ENCODE measurements at places on chromosomes 6 and 20.
A peak's percentile ranks its signal among the peaks of the same experiment; 100 is the strongest.

DNA sequence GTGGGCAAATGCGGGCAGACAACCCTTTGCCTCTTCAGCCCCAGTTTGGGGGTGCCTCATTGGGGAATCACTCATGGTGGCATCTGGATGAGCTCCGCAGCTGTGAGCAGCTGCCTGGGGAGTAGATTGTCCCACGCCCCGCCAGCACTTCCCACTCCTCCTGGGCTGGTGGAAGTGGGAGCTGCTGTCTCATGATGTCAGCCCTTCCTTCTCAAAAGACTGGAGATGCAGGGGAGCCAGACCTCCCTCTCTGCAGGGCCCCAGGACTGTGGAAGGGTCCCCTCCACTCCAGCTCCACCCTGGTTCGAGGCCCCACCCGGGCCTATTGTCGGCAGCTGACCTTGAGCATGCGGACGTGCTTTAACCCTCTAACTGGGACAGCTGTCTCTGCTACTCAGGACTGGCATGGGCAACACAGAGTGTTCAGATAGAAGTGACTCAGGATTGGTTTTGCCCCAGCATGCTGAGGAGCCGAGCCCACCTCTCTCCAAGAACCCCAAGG lies 2.0 kb downstream of the UNC93A start:
- DNase-seq: no peak

GRCh38 chr6:149856256-149856994 lies 7.7 kb downstream of the LRP11 start:
- DNase-seq: no peak

- no peak for DNase-seq
These were observed 69.7 kb downstream of the DTD1 start for GRCh38 chr20:18657575-18657974.

GRCh38 chr6:156057869-156058268 lies 602.2 kb upstream of the NOX3 start:
- no peak for DNase-seq

DNA sequence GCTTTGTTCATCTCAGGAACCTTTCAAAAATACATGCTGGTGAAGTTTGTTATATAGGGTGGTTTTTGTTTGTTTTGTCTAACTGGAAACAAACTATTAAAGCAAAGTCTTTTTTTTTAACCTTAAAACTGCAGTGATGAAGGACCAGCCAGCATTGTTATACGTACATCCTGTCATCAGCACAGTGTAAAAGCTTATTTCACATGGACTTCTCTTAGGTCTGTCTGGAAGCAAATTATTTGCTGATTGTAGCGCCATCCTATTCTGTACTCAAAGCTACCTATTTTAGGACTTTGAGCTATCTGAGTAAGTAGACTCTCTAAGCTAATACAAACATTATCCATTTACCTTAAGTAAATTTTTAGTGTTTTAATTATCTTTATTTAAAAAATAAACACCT lies 61.7 kb downstream of the SNX9 start:
- DNase-seq: no peak

DNA sequence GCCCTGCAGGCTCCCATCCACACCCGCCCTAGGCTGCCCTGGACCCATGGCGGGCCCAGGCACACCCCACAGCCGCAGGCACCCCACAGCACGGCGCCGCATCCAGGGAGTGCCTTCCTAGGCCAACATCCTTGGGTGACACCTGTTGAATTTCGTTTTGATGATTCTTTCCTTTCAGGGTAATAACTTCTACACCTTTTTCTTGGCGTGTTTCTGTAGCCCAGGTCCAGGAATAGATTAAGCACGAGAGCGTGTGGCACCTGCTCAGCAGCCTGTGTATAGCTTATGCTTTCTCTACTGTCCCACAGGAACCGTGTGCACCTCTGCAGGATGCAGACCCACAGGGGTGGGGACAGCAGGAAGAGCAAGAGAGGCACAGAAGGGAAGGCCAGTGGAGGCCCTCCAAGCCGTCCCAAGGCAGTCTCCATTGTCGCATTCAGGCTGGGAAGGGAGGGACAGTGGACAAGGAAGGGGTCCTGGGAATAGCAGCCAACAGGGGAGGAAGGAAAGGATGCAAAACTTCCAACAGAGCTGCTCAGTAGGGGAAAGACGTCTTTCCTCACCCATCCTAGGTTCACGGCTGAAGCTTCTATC lies 118.1 kb upstream of the AFDN start:
- no peak for DNase-seq

DNA sequence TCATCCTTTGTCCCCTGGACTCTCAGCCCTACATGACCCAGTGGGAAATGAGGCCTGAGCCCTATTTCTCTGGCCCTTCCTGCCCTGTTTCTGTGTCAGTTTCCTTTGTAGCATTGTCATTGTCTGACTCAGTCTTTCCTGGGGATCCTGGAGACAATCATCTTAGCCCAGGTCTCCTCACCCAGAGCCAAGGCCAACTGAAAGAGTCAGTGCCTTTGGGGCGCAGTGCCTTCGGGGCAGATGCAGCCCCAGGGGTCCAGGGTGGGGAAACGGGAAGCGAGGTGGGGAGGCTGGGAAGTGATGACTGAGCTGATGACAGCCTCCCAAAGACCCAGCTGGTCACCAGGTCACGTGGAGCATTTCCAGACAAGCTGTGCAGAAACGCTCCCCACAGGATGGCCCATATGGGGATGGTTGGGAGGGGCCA lies 93.3 kb upstream of the SULF2 start:
- no peak for DNase-seq

DNA sequence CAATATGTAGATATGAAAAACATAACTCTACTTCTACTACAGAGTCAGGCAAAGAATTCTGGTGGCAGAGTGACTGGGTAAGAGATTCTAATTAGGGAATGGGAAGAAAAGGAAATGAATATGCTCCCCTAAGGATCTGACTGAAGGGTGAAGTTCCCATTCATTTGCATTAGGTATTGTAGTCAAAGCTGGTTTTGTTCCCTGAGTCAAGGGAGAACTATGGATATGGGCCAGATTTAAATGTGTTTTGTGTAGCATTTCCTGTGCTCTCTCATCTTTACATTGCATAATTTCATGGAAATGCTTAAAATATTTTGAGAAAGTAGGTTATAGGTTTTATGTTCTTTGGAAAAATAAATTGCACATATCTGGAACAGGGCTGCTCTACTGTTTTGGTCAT lies 299.7 kb downstream of the BTBD3 start:
- DNase-seq: no peak

DNA sequence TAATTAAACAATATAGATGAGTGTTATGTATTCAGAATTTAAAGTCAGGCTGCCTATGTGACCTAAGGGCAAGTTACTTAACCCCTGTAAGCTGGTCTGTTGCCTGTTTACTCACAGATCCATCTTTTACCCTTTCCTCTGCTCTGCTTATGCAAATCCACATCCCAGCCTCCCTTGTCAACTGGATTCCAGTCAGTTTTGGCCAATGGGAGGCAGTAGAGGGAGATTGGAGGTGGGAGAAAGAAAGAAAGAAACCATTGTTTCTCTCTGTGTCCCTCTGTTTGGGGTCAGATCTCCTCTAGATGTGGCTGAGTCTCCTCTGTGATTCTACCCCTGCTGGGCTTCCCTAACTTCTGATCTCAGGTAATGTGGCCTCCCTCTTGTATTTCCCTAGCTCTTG lies 266.8 kb upstream of the PLN start:
- no peak for DNase-seq

DNA sequence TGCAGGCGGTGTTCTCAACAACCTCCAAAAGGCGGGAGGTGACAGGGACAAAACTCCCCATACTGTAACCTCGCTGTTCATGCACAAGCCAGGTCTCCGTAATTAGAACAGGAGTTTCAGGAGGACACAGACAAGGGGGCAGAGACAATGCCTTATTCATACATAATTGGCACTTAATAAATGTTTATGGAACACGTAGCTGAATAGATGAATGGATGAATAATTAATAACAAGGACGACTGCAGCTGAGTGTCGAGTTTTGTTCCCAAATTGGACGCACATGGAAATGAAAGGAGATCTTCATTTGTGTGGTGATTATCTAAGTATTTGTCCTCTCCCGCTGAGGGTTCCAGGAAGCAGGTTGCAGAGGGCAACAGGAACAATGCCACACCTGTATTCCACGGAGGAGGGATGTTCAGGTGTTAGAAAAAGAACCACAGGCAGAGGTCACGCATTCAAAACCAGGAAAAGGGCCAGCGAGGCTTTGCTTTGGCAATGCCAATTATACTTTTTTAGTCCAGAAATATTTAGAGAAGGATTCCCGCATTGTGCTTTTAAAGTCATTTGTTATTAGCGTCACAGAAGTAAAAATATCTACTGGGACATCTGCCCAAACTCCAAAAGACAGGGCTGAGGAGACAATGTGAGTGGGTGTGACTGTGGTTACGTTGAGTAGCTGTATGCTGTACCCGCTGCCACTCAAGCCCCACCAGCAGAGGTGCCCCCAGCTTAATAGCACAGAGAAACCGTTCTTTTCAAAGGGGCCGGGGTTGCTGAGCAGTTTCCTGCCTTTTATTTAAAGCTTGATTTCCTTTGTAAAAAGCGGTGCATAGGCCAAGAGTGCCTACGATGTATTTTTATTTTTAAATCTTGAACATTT lies 123.3 kb downstream of the PXDC1 start:
- no peak for DNase-seq

DNA sequence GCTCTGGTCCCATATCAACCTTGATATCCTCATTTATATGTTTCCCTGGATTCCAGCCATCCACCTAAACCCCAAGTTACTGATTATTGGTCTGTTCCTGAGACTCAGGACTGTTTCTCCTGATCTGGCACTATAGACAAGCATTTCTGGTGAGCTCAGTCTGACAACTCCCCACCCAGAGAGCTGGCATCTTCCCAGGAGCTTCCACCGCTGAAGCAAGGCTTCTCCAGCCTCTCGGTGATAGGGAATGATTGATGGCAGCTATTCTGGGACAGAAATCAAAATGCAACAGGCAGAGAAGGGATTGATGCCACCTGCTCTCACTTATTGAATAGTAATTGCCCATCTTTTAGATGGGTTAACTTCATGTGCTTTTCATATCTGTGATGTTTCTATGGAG lies 169.7 kb upstream of the GGTLC1 start:
- no peak for DNase-seq

DNA sequence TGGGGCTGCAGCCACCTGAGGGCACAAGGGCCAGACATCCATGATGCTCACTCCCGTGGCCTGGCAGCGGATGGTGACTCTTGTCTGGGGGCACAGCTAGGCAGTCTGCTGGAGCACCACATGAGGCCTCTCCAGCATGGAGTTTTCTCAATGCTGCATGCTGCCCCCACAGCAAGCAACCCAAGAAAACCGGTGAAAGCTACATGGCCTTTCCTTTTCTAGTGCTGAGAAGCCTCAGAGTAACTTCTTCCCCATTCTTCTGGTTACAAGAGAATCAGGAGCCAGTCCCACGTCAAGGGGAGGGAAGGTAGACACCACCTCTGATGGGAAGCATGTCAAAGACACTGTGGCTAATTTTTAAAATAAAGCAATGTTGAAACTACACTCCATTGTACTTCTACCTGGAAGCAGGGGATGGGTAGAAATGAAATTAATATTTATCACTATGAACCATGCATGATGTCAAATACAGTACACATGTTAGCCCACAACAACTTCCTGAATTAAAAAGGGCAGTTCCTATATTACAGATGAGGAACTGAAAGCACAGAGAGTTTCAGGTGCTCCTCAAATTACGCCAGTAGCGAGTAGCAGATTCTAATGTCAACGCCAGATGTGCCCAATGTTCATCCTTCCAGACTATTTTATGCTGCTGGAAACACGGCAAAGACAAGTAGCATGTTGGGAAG lies 101.5 kb downstream of the LAMP5 start:
- DNase-seq: no peak

DNA sequence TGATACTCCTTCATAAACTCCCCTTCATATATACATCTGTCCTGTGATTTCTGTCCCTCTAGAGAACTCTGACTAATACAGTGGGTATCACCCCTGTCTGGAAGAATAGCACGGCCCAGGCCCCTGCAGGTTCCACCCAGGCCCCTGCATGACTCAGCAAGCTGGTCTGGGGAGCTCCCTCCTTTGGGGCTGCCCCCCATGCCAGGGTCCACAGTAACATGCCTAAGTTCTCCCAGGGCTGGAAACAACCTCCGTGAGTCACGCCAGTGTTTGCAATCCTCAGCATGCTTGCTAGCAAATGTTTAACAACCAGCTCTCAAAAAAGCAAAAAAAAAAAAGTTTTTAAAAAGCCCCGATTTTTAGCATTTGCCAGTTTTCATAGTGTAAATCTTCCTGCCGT lies 134.3 kb upstream of the CDH4 start:
- no peak for DNase-seq

GRCh38 chr6:126170978-126171382 lies 168.9 kb upstream of the CENPW start:
- peak; percentile 11 for DNase-seq

DNA sequence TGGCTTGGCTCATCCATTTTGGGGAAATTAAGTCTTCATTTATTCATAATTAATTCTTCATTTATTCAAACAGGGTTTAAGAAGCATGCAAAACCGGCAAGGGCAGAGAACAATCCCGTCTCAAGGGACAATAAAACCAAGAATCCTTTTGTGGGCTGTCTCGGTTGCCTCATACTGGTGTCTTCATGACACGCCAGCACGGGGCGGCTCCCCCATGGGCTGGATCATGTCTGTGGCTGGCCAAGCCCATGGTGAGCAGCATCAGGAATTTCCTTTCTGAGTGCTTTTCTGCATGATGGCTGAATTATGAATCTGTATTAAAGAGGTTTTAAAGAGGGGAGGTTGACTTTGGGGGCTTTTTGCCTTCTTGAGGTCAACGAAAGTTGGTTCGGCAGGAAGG lies 38.3 kb upstream of the DUSP22 start:
- no peak for DNase-seq

- no peak for DNase-seq
These were observed 636.1 kb downstream of the KIF16B start for GRCh38 chr20:15937179-15937578.

Data from stimulated activated CD4-positive, alpha-beta T cell treated with anti-CD3 and anti-CD28 coated beads, Interleukin-2, amount 100 ng/mL, for 48 hours (primary cell).